T-helper 1 cell (primary cell): ENCODE measurements at places on chromosomes 6 and 20.

DNA sequence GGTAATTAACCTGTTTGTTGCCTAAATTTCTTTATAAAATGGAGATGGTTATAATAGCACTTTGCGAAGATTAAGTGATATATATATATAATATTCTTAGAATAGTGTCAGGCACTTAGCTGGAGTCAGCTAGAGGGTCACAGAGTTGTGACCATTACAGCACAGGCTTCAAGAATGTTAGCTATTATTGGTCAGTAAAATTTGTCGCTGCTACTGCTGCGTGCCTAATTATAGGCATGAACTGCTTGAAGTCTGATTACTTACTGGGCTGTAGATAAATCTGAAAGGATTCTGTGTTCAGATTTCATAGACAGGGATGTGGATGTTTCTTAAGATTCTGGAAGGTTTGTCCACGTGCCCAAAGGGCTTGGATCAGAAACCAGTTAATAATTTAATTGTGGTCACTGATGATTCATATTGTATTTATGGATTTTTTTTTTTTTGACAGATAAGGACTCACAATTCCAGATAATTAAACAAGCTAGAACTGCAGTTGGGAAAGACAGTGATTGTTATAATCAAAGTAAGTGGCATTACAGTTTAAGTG lies 4.7 kb downstream of the SNRNP48 start:
- DNase-seq, result no peak

- DNase-seq, result no peak
Observed at GRCh38 chr6:19322691-19323485, 514.3 kb upstream of the ID4 start.

GRCh38 chr20:31605902-31606803 lies 1.1 kb downstream of the ID1 start:
- DNase-seq, result no peak

DNA sequence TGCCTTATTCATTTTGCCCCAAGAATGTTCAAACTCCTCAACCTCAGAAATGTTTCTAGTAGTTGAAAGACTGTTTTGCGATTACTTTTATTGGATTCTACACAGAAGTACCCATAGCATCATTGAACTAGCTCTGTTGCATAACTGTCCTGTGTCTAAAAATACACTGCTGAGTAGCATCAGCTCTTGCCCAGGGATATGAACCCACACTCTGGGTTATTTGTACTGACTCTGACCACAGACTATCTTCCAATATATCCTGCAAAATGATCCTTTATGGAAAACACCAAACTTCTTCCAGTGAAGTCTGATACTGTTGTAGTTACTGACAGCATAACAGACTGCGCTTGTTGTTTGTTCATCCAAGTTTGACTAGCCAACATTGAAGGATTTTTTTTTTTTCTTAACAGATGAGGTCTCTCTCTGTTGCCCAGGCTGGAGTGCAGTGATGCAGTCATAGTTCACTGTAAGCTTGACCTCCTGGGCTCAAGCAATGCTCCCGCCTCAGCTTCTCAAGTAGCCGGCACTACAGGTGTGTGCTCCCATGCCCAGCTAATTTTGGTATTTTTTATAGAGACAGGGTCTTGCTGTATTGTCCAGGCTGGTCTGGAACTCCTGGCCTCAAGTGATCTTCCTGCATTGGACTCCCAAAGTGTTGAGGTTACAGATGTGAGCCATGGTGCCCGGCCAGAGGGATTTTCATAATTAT lies 49.9 kb downstream of the TULP4 start:
- DNase-seq, result no peak

DNA sequence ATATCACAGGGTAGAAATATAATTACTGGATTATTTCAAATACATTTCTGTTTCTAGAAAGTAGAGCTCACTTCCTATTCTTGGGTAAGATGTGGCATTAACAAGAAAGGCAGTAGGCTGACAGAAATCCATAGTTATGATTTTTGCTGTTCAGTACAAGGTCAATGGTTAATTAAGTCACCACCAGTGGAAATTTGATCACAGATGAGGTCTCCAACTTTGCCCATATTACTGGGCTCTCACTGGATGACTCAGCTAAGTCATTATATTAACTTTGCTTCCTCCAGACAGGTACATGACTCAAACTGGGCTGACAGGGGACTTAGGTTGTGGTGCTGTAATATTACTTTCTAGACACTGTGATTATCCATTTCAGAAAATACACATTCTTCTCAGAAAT lies 212.4 kb downstream of the GRIK2 start:
- DNase-seq, result no peak

- DNase-seq, result no peak
Observed at GRCh38 chr20:1061484-1062221, 56.7 kb upstream of the PSMF1 start.

DNA sequence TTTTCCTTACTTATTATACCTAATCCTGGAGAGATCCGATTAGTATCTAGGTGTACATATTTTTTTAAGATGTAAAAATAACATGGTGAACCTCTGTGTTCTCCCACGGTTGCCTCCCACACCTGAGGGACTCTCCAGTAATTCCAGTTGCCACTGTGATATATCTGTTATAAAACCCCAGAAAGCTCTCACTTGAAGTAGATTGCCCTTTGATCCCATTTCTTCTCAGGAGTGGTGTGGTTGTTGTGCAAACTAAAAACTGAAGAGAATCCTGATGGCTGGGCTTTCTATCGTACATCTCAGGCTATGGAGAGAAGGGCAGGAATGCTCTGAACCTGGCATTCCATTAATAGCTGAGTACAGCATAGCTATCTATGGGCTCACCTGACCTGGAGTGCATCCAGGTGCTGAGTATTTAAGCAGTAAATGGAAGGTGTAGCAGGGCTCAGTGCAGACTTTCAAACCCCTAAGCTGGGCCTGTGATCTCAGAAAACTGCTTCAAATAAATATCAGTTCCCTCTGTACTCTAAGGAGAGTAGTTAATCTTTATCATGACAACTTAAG lies 41.0 kb downstream of the VGLL2 start:
- no peak for DNase-seq

DNA sequence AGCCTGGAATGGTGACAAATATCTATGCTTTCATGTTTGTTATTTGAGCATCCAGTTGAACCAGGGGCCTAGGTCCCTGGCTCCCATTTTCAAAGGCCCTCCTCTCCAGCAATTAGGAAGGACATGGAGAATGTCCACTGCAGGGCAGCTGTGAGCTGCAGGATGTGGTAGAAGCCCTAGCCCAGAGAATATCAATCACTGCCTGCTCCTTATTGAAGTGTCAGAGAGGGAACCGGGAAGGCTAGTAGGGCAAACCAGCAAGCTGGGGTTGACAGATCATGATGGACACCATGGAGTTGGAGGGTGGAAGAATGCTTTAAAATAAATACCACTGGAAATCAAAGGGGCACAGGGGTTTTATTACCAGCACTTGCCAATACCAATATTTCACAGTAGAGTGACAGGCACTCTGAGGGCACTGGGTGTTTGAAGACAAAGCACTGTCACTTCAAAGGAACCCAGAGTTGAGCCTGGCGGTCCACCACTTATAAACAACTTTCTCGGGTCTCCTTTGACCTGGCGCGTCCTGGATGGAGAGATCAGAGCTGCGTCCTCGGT lies 47.7 kb downstream of the ZNF831 start:
- no peak for DNase-seq

DNA sequence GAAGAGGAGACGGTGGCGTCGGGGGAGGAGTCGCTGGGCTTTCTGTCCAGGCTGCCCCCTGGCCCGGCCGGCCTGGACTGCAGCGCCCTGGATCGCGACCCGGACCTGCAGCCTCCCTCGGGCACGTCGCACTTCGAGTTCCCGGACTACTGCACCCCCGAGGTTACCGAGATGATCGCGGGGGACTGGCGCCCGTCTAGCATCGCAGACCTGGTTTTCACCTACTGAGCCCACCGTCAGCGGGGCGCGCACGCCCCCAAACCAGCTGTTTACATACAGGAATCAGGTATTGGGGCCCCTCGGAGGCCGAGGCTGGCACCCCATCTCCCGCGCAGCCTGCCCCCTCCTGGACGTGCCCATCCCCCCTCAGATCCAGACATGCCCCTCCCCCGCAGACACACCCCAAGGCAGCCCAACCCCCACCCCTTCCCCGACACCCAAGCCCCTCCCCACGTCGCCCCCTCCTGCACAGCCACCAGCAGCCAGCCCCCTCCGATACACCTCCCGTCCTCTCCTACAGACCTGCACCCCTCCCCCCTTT lies 1.4 kb downstream of the SOX12 start:
- no peak for DNase-seq

GRCh38 chr6:57254055-57254717 lies 32.1 kb upstream of the RAB23 start:
- no peak for DNase-seq
